ENCODE measurements at places on chromosomes 6 and 20.

GRCh38 chr20:21707999-21708737 is 2.7 kb downstream of the PAX1 start:
- DNase-seq = no peak

GRCh38 chr20:51218603-51219002 is 195.7 kb upstream of the KCNG1 start:
- no peak for DNase-seq

GRCh38 chr6:2478200-2478599 is 232.8 kb upstream of the GMDS start:
- DNase-seq = peak; percentile 36

- DNase-seq = no peak
Observed at GRCh38 chr6:33428224-33428965, 8.5 kb downstream of the SYNGAP1 start.

DNA sequence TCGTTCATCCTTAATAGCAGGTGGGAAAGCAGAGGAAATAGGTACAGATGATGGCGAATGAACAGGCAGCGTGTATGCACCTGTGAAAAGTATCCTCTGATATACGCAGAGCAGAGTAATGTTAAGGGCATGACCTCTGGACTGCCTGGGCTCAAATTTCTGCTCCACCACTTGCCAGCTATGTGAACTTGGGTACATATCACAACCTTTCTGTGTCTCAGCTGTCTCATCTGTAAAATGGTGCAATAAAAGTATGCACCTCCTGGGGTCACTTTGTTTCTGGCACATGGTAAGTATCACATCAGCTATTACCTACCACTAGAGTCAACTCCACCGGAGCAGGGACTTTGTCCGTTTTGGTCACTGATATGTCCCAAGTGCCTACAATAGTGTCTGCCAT is 2.5 kb downstream of the OCSTAMP start:
- DNase-seq = no peak

DNA sequence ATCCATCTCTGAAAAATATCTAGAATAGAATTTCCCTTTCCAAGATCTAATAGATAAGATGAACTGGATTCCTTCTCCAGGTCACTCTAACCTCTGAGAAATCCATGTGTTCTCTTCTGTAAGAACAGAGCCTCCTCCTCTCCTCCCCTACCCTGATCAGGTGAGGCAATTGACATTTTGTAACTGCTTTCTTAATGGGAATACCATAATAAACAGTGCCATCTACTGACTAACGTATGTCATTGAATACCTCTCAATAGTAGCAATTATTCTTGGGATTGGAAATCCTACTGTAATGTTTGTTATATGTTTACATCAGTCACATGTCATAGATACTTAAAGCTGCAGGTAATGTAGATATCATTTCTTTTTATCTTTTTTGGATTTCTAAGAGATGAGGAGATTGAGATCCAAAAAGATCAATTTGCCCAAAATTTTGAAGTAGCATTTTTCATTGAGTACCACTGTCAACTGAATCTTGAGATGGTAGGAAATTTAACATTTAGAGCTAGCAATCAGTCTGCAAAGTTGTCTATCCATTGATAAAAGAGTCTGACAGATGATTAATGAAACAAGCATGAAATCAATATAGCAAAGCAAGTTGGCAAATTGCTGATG is 365.8 kb upstream of the HSF2 start:
- no peak for DNase-seq

GRCh38 chr6:5524110-5524509 is 262.8 kb downstream of the FARS2 start:
- no peak for DNase-seq

- DNase-seq = no peak
Observed at GRCh38 chr20:38029453-38029852, 3.8 kb downstream of the TTI1 start.

GRCh38 chr6:3786141-3786540 is 34.6 kb upstream of the PXDC1 start:
- peak; percentile 41 for DNase-seq

DNA sequence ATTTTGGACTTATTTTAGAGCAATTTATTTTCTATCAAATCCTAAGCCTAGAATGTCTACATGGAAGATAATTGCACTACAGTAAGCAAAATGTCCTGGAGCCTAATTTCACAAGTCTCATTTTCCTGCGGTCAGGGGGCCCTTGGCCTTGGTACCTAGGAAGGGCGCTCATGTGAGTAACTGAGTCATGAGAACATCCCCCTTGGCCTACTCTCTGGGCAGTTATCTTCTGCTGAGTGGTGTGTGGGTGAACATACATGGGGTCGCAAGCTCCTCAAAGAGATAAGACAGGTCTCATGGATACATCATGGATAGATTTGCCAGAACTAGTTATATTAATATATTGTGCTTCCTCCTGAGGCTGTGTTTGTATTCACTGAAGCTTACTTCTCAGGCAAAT is 211.2 kb upstream of the MARCKS start:
- peak; percentile 23 for DNase-seq

GRCh38 chr6:150452428-150453243 is 83.8 kb downstream of the IYD start:
- DNase-seq = no peak

GRCh38 chr20:25573288-25574251 is 11.8 kb downstream of the NINL start:
- peak; percentile 62 for DNase-seq

- DNase-seq = peak; percentile 26
Observed at GRCh38 chr20:46307139-46307998, 929 bp downstream of the CDH22 start.

DNA sequence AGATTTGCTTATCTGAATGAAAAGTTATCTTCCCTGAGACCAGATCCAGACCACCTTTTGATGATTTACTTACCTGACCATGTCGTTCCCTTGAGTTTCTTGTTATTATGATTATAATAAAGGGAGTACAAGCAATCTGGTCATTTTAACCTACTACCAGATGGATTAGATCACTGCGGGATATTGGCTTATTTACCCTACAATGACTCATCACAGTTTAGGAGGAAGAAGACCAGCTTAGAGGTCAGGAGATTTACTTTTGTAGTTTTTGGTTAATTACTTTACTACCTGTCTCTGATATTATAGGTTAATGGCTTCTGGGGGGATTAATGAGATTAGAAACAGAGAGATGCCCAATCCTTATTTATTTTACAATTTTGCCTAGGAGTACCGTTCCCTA is 10.7 kb downstream of the PKIB start:
- no peak for DNase-seq

- DNase-seq = no peak
Observed at GRCh38 chr6:37650071-37650481, 47.6 kb downstream of the MDGA1 start.

DNA sequence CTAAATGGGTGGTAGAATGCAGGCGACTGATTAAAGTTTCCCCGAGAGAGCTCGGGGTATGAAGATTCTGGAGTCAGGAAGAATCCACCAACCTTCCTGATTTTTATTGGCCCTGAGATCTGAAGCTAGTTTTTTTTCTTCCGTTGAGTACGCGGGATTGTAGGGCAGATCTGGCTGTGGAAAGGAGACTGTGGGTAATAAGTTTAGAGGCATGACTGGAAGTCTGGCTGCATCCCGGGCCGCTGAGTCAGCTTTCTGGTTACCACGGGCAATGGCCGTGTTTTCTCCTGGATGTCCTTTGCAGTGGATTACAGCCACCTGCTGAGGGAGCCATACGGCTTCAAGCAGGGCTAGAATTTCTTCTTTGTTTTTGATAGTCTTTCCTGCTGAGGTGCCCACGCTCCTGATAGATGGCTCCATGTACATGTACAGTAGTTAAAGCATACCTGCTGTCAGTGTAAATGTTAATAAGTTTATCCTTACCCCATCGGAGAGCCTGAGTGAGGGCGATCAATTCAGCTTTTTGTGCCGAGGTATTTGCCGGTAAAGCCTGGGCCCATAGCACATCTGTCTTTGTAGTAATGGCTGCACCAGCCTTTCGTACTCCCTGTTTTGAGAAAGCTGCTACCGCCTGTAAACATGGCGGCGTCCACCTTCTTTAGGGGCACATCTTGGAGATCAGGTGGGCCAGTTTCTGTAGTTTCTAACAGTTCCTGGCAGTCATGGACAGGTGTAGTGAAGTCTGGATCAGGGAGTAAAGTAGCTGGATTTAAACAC is 154.0 kb downstream of the TRIM27 start:
- peak; percentile 69 for DNase-seq

GRCh38 chr20:25543068-25543467 is 42.3 kb downstream of the NINL start:
- DNase-seq = peak; percentile 71

DNA sequence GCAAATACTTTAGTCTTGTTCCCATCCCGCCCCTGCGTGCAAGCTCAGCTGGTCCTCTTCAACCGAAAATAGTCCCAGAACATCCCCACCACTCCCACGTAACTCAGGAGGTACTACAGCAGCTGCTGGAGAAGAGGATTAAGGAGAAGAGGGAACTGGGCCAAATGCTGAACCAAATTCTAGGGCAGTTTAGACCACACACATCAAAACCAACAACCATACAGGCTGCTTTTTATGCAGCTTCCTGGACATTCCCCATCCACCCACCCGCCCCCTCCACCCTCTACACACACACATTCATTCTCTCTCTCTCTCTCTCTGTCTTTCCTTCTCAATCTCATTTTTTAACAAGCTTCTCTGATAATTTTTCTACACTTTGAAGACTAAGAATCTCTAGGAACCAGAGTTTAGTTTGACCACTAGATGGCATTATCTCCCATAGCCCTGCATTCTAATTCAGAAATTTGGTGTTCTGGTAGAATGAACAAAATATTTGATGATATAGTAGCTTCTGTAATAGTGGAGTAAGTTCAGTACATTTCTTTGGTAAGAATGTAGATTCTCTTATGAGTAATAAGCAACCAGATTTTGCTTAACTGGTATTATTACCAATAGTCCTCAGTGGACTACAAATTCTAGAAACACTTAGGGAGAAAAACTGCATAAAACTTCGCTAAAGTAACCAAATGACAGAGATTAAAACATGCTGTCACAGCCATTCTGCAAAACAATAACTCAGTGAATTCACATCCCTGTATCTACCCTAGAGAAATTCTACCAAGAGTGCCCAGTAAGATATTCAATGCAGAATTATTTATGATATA is 52.1 kb upstream of the BEND6 start:
- DNase-seq = peak; percentile 81

- DNase-seq = no peak
Observed at GRCh38 chr20:61812845-61813485, 252.7 kb downstream of the TAF4 start.

DNA sequence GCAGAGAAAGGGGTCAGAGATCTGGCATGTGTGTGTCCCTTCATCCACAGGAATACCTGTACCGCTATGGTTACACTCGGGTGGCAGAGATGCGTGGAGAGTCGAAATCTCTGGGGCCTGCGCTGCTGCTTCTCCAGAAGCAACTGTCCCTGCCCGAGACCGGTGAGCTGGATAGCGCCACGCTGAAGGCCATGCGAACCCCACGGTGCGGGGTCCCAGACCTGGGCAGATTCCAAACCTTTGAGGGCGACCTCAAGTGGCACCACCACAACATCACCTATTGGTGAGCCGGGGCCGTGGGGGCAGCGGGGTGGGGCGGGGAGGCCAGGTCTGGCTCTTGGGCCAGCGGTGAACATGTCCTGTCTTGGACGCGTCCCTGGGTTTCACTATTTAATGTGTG is 1.1 kb downstream of the MMP9 start:
- DNase-seq = no peak

GRCh38 chr6:68159433-68159832 is 475.6 kb upstream of the ADGRB3 start:
- no peak for DNase-seq

- DNase-seq = no peak
Observed at GRCh38 chr6:106613590-106613989, 15.7 kb downstream of the RTN4IP1 start.

- DNase-seq = no peak
Observed at GRCh38 chr6:157280157-157280556, 43.2 kb downstream of the TMEM242 start.

DNA sequence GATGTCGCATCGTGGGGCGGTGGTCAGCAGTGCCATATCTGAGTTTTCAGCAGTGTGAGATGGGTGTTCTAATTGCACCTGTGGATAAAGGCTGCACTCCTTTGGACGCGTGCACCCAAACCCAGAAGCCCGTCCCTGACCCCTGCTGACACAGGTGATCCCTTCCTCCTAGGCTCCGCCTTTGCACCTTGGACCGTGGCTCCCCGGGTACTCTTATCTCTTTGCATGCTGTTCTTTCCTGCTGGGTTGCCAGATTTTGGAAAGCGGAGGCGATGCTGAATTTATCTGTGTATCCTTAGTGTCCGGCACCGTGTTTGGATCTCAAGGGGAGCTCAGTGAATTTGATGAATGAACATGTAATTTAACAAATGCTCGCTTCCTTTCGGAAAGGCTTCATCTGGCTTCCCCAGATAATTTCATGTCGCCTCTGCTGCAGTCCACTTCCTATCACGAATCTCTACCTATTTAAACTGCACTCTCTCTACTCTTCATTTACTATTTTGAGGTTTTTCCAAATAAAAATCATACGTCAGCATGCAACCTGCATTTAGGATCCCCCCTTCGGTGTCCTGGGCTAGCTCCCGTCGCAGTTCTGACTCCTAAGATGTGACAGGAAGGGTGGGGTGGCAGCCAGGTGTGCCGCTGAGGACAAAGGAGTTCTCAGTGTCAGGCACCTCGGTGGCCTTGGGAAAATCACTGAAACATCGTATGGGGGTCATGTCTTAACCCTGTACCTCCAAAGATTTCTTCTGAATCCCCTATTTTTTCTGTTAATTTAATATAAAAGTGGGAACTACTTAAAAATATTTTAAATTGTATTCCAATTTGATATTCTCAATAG is 753 bp upstream of the PERP start:
- DNase-seq = no peak

GRCh38 chr6:127013865-127014264 is 104.6 kb upstream of the RSPO3 start:
- DNase-seq = no peak

- DNase-seq = peak; percentile 54
Observed at GRCh38 chr6:111462770-111463391, 20.1 kb downstream of the REV3L start.

- no peak for DNase-seq
Observed at GRCh38 chr20:4949833-4950178, 51.5 kb downstream of the SLC23A2 start.

DNA sequence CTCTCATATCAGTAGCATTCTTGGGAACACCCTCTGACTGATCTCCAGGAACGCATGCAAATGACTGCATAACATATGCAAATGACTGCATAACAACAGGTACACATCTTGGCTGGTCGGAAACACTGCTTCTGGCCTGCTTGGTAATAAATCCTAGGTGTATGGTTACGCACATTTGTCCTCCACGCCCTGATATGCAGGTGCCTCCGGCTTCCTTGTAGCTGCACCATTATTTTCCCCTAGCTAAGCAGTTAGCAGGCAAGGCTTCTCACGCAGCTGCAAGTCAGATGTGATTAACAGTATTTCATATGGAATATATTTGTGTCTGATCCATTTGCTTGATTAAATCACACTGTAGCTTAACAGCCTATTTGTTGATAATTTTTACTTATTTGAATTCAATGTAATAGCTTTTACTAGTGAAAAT is 5.9 kb downstream of the RPS6KA2 start:
- DNase-seq = no peak
